Omental fat pad (tissue), 4 donors: ENCODE measurements at places on chromosomes 4 and X.

- no peak for DNase-seq
These were observed 57.9 kb upstream of the STIM2 start for GRCh38 chr4:26802790-26803189.

DNA sequence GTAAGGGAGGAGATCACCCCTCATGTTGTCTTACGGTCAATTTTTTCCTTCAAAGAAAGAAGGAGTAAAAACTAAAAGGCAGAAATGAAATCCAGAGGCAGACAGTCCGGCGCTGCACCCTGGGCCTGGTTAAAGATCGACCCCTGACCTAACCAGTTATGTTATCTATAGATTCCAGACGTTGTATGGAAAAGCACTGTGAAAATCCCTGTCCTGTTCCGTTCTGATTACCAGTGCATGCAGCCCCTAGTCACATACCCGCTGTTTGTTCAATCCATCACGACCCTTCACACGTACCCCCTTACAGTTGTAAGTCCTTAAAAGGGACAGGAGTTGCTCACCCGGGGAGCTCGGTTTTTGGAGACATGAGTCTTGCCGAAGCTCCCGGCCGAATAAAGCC, 105.6 kb upstream of the JADE1 start:
- DNase-seq: no peak

DNA sequence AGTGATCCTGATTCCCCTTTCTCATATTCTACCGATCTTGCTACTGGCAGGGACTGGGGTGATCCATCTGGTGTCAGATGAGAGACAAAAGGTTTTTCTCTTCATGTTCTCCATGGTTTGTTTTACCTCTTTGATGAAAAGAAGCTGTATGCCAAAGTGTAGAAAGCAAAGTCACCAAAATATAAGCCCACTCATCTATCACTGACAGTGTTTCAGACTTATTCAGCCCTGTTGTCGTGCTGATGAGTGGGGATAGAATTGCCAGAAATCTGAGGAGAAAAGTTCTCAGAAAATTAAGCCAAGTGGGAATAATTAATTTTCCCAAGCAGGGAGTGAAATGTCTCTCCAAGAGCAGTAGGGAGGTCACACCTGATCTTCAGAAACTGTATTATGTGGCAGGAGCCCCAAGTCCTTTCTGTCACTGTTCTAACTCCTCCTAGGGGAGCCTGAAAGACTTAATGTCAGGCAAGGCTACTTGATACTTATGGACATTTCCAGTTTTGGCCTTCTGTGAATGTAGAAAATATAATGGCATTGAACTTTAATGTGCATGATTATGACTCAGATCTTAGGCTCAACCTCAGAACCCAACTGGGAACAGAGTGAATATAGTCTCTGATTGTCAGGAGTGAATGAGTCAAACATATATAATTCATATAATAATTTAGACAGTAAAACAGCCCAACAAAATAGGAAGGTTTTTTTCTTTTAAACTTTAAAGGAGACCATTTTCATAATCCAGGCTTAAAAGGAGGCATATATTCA, 298.1 kb downstream of the ANKRD50 start:
- no peak for DNase-seq

- no peak for DNase-seq
These were observed 1250.4 kb downstream of the PCDH18 start for GRCh38 chr4:136281889-136282288.

GRCh38 chrX:154661899-154662298, 8.5 kb upstream of the CTAG2 start:
- no peak for DNase-seq

- DNase-seq: no peak
These were observed 27.6 kb downstream of the ARSD start for GRCh38 chrX:2901367-2902036.

- DNase-seq: no peak
These were observed 94.6 kb upstream of the FUNDC1 start for GRCh38 chrX:44637282-44637681.

GRCh38 chrX:57137501-57137900, 304 bp upstream of the SPIN2A start:
- DNase-seq: no peak

- no peak for DNase-seq
These were observed 1649.8 kb upstream of the PCDH10 start for GRCh38 chr4:131499141-131499873.

DNA sequence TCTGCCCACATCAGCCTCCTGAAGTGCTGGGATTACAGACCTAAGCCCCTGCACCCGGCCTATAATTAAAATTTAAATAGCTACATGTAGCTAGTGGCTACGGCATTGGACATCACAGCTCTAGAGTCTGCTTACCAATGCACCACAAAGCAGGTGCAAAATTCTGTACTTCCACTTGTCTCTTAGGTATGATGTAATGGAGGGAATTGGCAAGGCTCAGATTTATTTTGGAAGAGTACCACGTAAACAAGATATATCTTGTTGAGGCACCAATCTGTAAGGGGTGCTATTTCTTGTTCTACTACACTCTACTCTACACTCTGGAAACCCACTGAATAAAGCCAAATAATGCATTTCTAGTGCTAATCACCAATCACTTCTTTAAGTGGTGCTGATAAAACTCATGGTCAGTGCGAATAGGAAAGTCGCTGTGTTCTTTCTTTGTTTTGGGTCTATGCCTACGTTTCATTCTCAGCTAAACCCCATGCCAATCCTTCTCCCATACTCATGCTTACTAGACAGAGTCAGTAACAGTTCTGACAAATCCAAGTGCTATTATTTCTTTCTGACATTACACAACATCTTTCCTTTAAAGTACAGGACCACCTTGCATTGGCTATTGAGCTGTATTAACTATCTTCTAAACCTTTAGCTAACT, 92.3 kb downstream of the GC start:
- no peak for DNase-seq

DNA sequence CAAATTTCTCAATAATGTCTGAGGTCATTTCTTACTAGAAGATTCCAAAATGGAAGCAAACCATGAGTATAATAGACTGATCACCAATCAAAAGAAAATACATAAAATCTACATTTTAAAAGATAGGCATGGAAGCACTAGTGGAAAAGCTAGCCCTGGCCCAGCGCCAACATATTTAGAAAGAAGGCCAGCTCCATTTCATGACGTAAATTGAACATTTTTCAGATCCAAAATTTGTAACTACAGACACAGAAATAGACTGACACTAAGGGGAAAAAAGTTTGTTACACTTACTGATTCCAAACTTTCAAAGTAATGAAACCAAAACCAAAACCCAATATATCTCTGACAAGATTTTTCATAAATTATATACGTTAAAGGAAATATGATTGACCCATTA, 117.7 kb downstream of the ADAMTS3 start:
- DNase-seq: peak; percentile 37

DNA sequence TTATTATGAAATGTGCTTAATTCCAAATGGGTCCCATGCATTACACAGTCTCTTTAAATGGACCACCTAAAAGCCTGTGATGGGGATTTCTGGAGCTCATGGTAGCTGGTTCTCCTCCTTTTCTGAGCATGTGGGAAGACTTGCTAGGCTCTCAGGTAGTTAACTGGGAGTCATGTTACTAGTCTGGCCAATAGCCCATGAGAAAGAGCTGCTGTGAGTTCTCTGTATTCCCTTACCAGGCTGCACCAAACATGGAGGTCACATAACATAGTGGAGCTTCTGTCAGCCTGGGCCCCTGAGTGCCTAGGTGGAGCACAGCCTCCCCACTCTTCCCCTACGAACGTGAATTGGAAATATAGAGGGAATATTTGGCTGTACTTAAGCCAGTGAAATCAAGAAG, 198.4 kb downstream of the MAML3 start:
- no peak for DNase-seq

DNA sequence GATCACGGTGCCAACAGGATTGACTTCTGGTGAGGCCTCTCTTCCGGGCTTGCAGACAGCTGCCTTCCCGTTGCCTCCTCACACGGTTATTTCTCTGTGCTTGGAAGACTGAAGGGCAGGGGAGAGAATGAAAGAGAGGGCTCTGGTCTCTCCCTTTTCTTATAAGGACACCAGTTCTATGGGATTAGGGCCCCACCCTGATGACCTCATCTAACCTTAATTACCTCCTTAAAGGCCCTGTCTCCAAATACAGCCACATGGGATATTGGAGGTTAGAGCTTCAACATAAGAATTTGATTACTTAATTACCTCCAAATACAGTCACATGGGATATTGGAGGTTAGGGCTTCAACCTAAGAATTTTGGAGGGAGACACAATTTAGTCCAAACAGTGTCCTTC, 46.5 kb downstream of the EVC start:
- no peak for DNase-seq

DNA sequence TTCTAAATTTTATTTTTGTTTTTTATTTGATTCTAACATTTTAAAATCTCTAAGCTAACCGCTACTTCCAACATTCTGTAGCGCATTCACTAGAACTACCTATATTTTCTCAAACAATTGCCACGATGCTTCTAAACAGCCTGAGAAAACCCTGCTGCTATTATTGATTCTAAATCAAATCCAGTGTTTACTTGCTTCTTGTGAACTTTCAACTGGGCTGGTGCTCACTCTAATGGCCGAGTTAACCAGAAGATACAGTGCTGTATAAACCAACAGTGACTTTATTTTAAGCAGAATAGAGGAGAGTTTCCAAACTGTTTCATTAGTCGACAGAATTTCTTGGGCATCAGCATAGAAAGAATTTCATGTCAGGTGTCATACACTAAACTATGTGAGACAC, 110.3 kb downstream of the DLG3 start:
- DNase-seq: no peak

- DNase-seq: no peak
These were observed 138.4 kb upstream of the MAMLD1 start for GRCh38 chrX:150224676-150225075.

- DNase-seq: no peak
These were observed 18.6 kb upstream of the SETD7 start for GRCh38 chr4:139574641-139575040.

DNA sequence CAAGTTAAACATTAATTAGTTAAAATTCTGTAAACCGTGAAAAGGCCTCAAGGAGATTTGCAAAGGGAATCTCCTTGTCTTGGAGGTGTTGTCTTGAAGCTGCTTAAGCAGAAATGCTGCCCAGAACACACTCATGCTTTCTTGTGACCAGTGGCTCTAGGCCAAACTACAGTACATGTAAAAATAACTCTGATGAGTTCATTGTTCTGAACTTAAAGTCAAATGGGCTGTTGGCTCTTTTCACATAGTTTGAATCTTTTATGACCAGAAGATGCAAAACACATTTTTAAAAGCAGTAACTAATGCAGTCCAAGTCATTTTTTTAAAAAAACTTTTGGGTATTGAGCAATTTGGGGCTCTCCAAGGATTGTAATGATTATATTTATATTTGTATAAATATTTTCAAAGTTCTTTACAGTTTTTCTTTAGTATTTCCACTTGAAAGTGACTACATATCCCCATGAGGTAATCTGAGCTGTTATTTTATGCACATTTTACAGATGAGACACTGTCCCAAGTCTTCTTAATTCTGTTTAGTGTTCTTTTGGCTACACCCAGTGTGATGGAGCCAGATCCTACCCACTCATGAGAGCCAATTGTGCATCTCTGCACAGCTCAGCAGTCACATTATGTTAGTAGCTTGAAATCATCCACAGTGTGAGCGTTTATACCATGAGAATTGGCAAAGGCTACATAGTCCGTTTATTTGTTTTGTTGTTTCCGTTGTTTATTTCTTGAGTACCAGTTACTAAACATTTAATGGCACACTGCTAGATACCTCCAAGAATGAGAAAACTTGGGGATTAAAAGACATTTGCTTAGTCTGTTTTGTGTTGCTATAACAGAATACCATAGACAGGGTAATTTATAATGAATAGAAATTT, 112.8 kb upstream of the ATXN3L start:
- DNase-seq: no peak

GRCh38 chrX:141903400-141904155, at the start of gene MAGEC1:
Gene MAGEC1 (plus strand): TSS chrX:141903894. CDS start chrX:141905073, 1,179 bp downstream.
- DNase-seq: no peak

DNA sequence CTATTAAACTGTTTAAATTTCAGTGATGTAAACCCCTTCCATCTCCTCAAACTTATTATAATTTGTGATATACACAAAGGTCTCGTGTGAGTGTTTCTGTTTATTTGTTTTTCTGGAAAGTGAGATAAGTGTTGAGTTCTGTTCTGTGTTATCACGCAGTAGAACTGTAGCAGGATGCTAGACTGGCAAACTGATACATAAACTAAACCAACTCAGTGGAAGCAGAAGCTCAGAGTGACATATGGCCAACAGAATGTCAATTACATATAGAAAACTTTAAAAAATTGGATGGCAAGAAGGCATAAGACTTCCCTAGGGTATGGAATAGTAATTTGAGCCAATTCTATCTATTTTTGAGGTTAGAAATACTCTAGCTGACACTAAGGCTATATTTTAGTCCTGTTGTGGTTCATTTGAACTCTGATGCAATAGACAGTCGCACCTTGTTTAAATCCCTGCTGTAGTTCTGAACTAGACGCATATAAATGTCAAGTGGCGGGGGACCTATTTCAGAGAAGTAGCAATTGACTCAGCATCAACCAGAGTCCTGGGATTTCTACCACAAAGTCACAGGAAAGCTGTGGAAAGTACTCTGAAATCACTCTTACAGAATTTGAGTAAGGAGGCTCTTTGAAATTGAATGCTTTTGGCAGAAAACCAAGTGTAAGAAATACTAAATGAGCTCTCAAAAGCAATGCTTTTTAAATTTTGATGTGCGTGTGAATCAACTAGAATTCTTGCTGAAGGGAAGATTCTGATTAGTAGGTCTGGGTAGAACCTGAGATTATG, 294.4 kb downstream of the INPP4B start:
- no peak for DNase-seq

- DNase-seq: no peak
These were observed 6.9 kb downstream of the PSAPL1 start for GRCh38 chr4:7427831-7428260.

- DNase-seq: no peak
These were observed 159.3 kb downstream of the DCAF12L1 start for GRCh38 chrX:126393284-126393683.
